ENCODE measurements at places on chromosomes 7 and 10.

- no peak for DNase-seq
These were observed 7.1 kb downstream of the CDC14C start for GRCh38 chr7:48931481-48931880.

GRCh38 chr7:73887762-73888161 is 26.8 kb downstream of the TMEM270 start:
- no peak for DNase-seq

DNA sequence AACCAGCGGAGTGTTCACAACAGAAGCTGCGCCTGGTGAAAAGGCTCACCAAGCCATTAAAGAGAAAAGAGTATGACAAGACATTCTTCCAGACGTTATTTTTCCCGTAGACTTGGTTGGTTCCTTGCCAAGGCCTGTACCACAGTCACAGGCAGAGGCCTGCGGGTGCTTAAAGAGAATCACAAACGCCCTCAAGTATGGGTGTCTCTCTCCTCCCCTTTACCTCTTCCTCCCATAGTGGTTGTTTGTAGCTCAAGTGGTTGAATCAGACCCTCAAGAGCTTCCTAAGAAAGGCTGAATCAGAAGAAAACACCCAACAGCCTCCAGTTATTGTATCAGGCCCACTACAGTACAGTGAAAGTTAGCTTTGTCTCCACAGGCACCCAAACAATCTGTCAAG is 169.0 kb downstream of the CREB5 start:
- no peak for DNase-seq

DNA sequence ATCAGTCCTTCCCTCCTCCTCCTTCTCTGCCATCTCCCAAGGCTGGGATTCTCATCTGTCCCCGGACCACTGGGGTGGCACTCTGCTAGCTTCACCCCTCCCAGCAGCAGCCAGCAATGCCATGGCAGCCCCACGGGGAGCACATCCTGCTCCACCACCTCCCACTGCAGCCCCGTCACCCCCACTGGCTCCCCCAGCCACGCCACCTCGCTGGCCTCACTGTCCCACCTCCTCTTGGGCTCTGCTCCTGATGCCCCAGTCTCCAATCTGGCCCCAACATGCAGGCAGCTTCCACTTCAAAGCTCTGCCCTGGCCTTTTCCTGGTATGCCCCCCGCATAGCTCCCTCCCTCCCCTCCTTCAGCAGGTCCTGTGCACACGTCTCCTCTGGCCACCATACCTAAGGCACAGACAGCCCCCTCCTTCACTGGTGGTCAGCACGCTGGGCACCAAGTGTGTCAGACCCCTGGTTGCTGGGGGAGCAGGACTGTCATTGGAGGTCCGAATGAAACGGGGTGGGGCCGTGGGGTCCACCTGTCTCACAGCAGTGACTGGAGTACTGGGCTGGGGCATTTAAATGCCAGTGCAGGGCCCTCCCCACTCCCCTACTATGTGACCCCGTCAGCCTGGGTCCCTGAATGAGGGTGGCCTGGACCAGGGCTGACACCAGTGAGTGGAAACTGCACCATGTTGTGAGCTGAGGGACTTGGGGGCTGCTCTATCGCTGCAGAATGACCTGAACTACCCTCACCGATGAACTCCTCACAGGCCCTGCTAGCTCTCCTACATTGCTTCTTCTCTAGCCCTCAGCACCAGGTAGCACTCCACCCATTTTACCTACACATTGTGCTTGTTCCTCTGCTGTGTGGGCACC is 38.7 kb downstream of the RASGEF1A start:
- no peak for DNase-seq

GRCh38 chr7:150944066-150945042 is 33.8 kb downstream of the KCNH2 start:
- DNase-seq: no peak

DNA sequence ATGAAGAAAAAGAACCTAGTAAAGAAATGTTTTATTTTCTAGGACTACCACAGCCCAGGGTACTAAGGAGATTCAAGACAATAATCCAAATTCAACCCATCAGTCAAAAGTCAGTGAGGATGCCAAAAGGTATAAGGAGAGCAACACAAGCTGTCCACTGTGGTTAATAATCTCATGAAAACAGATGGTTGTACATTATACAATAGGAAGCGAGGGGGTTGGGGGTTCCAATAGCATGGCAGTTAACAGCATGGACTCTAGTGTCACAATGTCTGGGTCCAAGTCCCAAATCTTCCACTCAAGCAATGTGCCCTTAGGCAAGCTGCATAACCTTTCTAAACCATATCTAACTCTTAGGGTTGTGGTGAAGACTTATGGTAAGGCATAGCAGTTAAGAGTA is 35.1 kb downstream of the BRAF start:
- DNase-seq: no peak

All from fibroblast of skin of back (primary cell).